GM06990 (cell line): ENCODE measurements at places on chromosomes 3 and 15.

GRCh38 chr3:106071306-106071705 lies 202.5 kb upstream of the CBLB start:
- no peak for DNase-seq

DNA sequence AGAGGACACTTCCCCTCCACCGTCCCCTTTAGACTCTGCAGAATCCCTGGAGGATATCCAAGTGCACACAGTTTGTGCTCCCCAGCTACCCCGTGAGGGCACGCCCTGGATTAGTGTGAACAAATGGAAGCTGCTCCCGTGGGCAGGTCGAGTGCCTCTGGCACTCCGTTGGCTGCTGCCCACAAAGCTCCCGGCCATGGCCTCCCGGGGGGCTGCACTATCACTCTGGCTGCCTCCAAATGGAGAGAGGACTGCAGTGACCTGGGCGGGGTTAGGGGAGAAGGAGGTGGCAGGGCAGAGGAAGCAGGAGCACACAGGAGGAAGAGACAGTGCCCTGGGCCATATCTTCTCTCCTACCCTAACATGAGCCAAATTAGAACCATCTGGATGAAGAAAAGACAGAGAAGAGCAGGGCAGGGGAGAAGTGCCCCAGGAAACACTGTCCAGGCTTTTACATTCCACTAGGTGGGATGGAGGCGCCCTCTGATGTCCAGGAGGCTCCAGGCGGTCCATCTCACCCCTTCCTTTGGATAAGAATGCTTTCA lies 29.4 kb upstream of the ACAD9 start:
- no peak for DNase-seq

DNA sequence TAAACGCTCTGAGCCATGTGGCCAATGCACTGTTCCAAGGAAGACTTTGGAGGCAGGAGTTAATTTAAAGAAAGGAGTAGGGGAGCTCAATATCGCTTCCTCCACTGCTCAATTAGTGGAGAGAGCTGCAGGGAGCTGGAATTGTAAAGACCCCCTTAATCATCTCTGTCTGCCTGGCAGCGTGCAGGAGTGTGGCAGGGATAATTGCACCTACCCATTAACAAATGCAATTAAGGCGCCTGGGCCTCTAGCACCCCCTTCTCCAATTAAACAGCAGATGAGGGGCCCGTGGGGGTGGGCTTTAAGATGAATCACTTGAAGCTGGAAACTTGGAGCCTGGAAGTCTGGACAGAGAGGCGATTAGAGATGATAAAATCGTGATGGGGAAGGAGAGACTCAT lies 61.7 kb upstream of the GLCE start:
- DNase-seq, result no peak

DNA sequence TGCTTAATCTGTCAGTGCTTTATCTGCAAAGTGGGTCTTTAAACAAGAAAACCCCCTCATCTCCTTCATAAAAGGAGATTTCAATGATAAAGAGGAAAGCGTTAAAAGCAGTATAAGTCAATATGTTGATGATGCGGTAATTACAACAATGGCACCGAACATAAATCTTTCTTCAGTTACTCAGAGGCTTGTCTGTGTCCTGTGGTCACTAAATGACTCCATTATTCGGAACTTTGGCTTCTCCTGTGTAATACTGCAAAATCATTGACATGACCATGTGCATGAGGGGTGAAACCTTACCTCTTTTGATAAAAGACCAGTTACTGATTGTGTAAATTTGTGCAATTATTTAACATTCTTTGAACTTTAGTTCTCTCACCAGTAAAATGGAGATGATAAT lies 4.8 kb upstream of the USP3 start:
- no peak for DNase-seq

- no peak for DNase-seq
Observed at GRCh38 chr3:23932571-23932970, 12.5 kb upstream of the NR1D2 start.

DNA sequence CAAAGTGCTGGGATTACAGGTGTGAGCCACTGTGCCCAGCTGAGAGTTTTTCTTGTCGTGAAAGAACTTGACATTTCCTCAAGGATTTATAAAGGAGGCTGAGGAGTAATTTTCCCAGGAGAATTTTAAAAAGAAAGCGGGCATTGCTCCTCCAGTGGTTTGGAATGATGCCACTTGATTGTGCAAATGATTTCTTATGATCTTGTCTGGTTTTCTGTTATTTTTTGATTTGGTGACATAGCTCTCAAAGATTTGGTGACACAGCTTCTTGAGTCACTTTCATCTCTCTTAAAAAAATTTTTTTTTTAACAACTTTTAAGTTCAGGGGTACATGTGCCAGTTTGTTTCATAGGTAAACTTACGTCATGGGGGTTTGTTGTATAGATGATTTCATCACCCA lies 24.6 kb upstream of the NFKBIZ start:
- DNase-seq, result no peak

- DNase-seq, result no peak
Observed at GRCh38 chr3:100104442-100104798, 9.9 kb downstream of the FILIP1L start.

DNA sequence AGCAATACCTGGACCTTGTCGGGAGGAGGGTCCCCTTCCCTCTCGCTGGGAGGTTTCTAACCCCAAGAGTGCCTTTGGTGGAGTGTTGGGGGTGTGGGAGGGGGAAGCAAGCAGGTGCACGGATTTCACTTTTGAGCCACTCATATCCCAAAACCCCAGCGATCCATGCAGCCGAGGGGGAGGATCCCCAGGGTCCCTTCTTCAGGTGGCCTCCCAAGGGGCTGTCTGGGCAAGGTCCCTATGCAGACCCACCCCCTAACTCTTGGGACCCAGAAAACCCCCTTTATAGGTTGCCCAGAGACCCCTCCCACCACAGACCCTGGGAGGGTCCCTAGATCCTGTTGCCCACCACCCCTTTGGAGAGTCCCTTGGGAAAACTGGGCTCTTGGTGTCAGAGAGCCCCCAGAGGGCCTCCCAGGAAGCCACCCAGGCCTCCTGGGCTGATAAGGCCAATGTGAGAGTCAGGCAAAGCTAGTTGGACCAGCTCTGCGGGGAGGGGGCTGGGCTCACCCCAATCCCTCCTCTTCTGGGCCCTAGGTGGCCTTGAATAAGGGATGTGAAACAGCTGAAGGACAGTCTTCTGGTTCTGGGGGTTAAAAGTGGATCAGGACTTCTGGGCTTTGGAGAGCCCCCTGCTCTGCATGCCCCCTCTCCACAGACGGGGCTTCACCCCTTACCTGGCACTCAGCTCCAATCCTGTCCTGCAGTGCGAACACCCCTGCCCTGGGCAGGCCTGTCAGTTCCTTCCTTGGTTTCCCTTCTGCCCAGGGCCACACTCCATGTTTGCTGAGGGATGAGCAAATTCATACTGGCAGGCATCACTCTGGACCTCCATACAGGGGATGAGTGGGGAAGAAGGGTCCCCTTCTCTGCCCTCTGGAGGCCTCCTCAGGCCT lies 932 bp upstream of the PLCD1 start:
- DNase-seq, result no peak
